ENCODE measurements at places on chromosomes 11 and 22.

DNA sequence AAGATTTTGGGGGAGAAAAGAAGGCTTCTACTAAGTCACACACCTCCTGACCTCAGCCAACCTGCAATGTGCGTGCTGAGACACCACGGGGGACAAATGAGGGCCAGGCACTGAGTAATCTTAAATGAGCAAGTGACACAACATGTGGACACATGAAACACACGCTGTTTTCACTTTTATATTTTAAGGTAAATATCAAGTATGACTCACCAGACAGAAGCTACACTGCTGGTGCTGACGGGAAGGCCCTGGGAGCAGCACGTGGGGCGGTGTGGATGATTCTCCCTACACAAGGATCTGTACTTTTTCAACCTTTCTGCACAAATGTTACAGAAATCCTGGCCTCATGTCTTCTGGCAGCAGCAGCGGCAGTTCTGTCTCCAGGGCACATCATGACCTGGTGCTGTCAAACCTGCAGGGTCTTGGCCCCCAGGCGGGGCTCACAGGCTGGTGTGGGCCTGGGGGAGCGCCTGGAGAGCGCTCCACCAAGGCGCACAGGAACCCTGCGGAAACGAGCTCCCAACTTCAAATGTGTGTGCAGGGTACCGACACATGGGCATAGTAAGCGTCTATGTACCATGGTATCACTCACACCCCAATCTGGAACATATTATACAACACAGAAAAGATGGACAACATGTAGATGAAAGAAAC lies 61.7 kb downstream of the DGCR2 start:
- DNase-seq, result no peak

DNA sequence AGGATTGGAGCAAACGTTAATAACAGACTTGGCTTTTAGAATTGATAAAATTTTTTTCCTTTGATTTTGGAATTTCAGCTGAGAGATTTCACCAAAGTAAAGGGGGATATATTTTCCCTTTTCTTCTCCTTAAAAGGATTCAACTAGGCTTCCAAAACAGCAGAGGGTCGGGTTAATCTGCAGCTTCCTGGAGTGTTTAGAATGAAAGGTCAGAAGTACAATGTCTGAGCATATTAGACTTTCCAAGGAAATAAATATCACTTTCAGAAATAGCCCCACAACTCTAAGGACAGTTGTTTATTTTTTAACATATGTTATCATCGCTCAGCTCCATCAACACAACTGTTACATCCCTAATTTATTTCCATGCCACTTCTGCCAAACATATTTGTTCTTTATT lies 1532.9 kb upstream of the RAG2 start:
- DNase-seq, result no peak

GRCh38 chr22:30420347-30421125 lies 5.0 kb upstream of the MTFP1 start:
- DNase-seq, result peak; percentile 85

DNA sequence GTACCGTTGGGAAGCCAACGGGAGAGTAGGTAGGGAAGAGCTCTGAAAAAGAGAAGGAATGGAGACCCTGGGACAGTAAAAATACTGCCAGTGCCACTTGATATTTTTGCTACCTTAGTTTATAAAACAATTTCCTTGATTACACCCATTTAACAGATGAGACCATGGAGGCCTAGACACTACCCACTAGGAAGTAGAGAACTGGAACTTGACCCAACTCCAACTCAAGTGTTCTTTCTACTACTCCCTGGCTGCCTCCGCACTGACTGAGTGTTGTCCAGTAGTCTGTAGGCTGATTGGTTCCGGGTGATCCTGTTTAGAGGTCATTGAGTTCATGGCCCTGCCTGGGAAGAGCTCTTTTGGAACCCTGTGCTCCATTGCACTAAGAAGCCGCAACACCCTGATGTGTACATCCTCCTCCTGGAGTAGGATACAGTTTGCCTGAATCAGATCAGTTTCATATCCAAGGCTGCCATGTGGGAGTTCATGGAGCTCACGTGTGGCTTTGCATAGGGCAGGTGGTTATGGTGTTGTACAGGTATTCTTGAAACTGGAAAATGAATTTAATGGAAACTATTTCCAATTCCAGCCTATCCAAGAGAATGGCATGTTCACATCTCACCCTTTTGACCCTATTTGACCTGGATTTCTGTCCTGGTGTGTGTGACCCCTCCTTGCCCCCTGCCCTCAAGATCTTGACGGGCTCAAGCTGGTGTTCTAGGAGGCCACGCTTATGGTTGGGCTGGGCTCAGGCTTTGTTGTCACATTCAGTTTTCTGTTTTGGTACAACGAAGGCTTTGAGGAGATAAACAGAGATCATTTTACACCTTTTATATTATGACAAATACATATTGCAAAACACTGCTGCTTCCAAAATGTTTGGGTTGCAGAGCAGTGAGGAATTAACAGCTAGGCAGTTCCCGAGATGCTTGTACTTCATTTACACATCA lies 102.2 kb upstream of the NNMT start:
- DNase-seq, result no peak

DNA sequence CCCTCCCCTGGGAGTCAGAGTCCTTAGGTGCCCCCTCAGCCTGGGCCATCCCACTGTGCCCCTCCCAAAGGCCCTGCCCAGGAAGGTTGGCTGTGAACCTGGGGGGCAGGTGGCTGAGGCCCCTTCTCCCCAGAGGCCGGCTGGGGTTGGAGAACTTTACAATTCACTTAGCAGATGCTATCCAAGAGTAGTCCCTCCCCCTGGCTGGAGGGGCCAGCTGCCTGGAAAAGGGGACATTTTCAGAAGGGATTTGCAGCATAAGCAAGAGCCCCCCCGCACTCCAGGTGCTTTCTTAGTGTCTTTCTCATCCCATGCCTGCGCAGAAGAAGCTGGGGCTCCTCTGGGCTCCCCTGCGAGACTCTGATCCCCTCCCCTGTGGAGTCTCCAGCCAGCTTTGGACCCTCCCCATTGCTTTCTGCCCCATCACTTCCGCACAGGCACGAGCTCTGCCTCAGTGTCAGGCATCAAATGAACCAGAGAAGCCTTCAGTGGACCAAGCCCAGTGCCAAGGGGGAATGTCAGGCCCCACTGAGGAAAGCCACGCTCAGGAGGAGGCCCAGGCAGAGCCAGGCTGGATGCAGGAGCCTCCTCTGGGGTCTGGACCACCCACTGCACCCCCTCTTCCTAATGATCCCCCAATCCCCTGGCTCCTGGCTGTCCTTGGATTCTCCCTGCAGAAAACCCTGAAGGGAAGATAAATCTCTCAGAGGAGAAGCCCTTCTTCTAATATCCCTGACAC lies 3.7 kb downstream of the SSTR3 start:
- DNase-seq, result no peak

GRCh38 chr11:115198321-115198741 lies 305.9 kb downstream of the CADM1 start:
- DNase-seq, result no peak

- no peak for DNase-seq
These were observed 426.7 kb downstream of the MIAT start for GRCh38 chr22:27084130-27084529.

DNA sequence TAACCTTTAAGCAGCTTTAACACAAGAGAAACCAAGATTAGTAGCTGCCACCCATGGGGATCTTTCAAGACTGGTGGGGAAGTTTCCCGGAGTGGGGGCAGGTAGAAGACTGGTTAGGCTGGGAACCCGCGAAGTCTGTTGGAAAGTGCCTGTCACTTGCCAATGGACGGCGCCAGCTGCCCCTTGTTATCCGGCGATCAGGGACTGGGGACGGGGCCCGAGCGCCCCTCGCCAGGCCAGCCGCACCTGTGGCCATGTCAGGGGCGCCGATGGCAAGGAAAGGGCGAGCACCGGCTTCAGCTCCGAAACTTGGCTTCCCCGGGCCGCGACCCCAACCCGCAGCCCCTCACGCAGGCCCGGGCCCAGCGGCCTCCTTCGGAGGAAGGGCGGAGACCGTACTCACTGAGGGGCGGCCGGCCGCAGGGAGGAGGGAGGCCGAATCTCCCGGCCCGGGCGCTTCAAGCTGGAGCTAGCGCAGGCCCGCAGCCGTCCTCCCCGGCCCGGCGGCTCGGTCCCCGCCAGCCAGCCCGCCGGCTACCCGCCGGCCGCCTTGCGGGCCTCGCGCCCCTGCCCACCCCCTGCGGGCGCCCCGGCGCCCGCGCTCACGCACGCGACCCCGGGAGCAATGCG lies 539 bp downstream of the EIF4ENIF1 start:
- peak; percentile 42 for DNase-seq

DNA sequence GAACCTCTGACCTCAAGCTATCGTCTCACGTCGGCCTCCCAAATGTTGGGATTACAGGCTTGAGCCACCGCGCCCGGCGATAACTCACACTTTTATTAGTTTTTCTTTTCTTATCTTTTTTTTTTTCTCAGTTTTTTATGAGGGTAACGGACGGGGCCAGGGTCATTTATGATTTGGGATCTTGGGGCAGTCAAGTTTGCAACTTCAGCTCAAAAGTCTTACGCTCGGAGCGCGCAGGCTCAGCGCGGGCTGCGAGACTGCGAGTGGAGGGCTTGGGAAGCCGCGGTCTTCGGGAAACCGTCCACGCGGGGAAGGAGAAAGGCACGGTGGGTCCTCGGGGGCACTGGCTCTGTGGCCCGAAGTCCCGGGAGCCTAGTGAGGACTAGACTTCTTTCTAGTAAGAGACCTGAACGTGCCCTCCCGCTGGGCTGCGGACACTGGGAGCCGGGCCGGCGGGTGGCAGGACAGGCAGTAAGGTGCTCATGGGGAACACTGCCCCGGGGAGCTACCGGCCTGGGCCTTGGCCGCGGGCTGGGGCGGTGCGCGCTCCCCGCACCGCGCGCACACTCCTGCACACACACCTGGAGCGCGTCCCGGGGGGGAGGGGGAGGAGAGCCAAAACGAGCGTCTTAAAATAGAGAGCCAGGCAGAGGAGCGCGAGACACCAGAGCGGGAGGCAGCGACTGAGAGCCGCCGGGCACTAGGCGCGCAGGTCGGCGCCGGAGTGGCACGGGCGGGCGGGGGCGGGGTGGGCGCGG lies 476 bp upstream of the BARX2 start:
- DNase-seq, result no peak

- DNase-seq, result peak; percentile 77
These were observed 9.8 kb downstream of the THAP12 start for GRCh38 chr11:76371170-76371569.

- DNase-seq, result no peak
These were observed 746 bp upstream of the CALCB start for GRCh38 chr11:15072551-15073143.

DNA sequence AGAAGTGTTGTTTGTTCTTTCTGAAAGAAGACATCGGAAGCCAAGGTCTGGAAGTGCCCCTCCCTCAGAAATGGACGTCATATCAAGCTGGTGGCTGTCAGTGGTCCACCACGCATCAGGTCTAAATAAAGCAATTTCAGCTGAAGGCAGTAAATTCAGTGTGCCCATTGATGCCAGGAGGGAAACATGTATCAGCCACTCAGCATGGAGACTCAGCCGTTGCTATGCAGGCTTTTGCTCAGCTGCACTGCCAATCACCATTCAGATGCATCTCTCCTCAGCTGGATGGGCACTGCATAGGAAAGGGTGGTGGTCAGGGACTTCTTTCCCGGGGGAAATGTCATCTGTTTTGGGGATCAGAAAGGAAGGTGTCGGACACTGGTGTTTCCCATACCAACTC lies 878.2 kb downstream of the NTM start:
- DNase-seq, result no peak

DNA sequence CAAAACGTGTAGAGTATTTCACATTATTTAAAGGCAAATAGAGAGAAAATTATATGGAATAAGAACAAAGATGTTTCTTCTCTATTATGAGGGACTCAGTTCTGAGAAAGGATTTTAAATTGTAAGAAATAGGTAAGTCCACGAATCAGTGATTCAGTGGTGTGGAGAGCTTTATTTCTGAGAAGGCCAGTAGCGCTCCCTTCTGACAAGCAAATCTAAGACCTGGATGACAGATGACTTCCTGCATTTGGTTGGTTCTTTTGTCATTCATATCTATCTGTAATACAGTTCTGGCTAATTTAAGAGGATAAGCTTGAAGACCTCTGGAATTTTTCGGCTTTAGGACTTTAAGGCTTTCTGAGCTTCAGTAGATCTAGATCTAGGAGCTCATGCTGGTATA lies 7.0 kb downstream of the CD3E start:
- DNase-seq, result no peak

GRCh38 chr11:60078745-60079144 lies 9.7 kb upstream of the MS4A2 start:
- no peak for DNase-seq

GRCh38 chr11:10379426-10379825 lies 74.6 kb downstream of the ADM start:
- peak; percentile 80 for DNase-seq

GRCh38 chr11:97430877-97431276 lies 1041.1 kb downstream of the JRKL start:
- no peak for DNase-seq

GRCh38 chr11:80980227-80980626 lies 1539.4 kb upstream of the TENM4 start:
- no peak for DNase-seq

GRCh38 chr11:87832211-87832610 lies 343.0 kb downstream of the RAB38 start:
- no peak for DNase-seq

- DNase-seq, result no peak
These were observed 144.1 kb downstream of the CTTN start for GRCh38 chr11:70542406-70542805.

DNA sequence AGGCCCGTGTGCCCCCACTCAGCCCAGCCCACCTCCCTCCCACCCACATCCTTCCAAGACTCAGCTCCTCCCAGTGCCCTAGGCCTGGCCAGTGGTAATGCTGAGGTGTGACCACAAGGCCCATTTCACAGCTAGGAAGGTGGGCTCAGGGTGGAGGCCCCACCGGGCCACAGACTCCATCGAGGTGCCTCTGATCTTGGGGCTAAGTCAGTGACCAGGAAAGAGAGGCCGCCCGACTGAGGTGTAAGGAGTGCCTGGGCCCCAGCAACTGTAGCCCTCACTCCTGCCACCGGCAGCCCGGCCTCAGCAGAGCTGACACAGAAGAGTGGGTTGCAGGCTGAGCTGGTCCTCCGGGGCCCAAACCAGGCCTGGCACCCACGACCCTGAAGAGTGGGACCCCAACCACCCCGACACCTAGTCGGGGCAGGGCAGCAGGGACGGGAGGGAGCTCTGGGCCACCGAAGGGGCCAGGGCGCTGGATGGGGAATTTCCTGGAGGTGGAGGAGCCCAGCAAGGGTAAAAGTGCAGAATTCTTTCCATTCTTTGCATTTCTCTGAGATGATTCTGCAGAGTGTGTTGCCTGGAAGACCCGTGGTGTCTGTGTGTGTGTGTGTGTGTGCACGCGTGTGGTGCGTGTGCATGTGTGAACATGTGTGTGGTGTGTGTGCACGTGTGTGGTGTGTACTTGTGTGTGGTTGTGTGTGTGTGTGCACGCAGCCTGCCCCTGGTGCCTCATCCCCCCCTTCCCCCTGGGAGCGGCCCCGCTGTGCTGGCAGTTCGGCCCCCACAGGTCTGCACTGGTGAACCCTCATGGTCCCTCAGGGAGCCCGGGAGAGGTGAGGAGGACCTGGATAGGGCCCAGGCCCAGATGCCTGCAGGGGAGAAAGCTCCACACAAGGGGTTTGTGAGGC lies 8.3 kb upstream of the PIM3 start:
- DNase-seq, result peak; percentile 91

DNA sequence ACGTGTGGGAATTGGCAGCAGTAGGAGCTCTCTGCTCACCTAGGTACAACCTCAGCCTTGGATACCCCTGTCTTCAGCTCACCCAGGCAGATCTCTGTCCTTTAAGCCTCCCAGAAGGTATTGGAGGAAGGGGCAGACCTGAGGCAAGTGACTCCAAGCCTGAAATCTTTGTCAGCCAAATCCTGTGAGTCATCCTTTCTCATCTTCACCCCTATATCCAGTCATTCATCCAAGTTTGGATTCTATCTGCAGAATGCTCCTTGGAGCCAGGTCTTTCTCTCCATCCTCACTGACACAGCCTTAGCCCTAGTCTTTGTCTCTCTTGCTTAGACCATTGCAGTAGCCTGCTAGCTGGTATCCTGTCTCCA lies 10.4 kb upstream of the THY1 start:
- DNase-seq, result peak; percentile 75
